ENCODE measurements at places on chromosomes 7 and 10.
A peak's percentile ranks its signal among the peaks of the same experiment; 100 is the strongest.

GRCh38 chr10:58220769-58221451, 46.8 kb downstream of the IPMK start:
- DNase-seq = no peak

DNA sequence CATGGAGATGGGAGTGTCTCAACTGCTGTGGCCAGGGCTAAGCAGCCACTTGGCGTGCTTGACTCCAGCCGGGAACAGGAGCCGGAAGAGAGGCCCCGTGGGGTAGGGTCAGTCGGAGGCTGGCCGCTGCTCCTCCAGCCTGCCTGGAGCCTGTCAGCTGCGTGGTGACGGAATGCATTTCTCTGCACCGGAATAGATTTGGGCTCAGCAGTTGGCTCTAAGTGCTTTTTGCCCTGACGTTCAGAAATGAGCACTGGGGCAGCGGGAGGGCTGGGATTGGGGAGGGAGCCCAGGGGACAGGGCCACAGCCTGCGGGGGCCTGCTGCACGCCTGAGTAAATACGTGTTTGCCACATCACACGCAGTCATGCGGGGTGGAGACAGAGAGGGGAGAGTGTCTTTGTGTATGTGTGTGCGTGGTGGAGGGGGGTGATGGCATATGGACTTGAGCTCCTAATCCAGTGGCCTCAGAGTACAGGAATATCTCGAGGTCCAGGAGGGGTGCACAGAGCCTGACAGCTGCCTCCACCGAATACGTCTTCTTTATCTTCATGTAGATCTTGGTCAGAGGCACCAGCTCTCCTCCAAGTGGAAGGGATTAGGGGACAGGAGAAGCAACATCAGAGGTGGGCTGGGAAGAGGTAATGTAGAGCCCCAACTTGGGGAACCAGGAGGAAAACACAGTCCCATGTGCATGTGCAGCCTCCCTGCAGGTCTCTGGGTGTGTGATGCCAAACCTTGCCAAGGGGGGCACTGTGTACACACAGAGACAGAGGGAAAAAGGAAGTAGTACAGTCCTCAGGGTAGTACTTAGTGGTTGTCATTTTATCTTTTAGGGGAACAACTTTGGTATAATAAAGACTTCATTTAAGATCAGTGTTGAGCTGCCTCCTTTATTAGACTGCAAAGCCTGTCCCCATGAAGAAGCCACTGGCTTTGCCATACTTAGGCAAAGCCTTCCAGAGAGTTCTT, 151.4 kb downstream of the CDH23 start:
- DNase-seq = no peak

GRCh38 chr10:99467236-99467999, 37.0 kb upstream of the GOT1 start:
- DNase-seq = no peak

- DNase-seq = no peak
Observed at GRCh38 chr10:125231116-125231812, 70.9 kb upstream of the CTBP2 start.

GRCh38 chr7:139960157-139960556, 102.6 kb downstream of the PARP12 start:
- no peak for DNase-seq

DNA sequence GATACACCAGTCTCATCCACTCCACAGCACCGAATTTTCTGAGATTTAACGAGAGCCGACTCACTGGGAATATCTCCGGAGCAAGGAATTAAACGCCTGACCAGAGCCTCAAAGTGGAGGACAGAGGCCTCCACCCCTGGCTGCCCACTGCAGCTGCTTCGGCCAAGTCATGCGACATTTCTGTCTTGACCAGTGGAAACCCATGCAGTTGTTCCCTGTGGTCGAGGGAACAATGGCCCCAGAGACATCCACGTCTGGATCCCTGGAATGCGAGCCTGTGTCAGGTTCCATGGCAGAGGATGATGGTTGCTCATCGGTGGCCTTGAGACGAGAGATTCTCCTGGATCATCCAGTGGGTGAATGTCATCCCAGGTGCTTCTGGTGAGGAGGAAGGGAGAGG, 65.7 kb upstream of the INSIG1 start:
- DNase-seq = no peak

- DNase-seq = no peak
Observed at GRCh38 chr7:47217086-47217485, 364.8 kb downstream of the TNS3 start.

DNA sequence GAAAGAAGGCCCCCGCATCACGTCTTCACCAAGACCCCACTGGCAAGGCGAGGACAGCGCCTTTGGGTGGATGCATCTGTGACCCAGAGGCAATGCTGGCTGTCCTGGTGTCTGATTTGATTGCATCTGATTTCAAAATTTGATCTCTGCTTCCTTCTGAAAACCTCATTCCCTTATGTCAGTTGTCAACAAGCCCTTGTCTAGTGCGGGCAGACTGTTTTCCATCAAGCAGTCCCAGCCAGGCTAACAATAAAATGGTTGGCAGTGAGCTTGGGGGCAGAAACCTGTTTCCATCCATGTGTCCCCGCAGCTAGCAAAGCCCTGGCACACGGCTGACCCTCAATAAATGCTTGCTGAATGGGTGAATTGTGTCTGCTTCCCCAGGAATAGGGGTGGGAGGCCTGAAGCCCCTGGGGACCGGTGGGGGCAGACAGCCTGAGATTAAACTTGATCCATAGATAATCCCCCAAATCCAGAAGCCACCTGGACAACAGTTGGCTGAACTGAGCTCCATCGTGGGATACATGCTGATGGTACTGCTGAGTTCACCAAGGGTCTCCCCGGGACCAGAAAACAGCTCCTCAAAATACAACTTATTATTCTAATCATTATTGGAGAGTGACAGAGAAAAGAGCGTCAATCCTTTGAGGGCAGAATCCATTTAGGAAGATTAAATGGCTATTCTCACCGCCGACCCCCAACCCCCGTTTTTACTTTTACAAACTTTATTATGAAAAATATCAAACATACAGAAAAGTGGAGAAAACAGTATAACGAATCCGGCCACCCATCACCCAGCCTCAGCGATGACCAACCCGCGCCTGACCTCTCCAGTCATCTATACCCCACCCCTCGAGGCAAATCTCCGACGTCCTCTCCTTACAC, 912 bp upstream of the DUSP5 start:
- no peak for DNase-seq

- DNase-seq = no peak
Observed at GRCh38 chr7:119572541-119572940, 700.4 kb upstream of the KCND2 start.

GRCh38 chr7:101420436-101420835, 57.8 kb downstream of the COL26A1 start:
- no peak for DNase-seq

DNA sequence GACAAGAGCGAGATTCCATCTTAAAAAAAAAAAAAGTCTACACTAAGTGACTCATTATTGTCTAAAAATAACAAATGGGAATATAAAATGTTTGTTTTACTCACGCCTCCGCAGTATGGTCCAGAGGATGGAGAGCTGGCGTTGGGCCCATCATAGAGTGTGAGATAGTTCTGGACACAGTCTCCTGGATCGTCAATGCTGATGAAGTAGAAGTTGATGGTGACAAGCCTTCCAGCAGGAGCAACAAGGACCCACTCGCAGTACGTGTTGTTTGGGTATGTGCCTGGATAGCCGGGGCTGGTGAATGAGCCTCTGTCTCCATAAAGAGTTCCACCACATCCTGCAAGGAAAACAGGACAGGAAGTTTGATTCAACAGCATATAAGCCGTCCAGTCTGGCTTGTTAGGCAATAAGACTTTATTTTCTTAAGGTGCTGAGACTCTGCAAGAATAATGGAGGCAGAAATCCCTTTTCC, 11.5 kb upstream of the RSU1 start:
- no peak for DNase-seq

DNA sequence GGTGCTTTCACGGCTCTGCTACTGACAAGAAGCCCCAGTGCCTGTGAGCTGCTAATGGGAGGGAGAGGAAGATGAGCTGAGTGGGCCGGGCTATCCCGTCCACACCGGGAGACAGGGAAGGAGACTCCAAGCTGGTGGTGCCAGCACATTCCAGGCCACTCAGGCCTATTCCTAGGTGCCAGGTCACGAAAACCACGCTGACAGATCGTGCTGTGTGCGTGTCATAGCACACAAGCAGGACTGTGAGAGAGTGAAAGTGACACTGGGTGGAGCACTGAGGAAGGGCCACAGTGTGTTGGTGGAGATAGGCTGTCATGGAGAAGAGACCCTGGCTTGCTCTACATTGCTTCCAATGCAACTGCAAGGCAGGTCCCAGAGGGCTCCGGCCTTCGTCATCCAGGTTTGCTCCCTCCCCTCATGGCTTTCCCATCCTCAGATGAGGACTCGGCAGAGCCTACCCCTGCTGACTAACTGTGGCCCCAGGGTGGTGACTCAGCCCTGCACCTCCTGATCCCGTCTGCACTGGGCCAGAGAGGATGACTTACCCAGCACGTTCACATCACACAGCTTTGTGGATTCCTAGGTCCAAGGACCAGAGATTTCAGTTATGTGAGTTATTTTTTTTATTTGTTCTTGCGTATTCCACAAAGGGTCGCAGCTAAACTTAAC, 167.3 kb downstream of the EGFR start:
- DNase-seq = no peak

DNA sequence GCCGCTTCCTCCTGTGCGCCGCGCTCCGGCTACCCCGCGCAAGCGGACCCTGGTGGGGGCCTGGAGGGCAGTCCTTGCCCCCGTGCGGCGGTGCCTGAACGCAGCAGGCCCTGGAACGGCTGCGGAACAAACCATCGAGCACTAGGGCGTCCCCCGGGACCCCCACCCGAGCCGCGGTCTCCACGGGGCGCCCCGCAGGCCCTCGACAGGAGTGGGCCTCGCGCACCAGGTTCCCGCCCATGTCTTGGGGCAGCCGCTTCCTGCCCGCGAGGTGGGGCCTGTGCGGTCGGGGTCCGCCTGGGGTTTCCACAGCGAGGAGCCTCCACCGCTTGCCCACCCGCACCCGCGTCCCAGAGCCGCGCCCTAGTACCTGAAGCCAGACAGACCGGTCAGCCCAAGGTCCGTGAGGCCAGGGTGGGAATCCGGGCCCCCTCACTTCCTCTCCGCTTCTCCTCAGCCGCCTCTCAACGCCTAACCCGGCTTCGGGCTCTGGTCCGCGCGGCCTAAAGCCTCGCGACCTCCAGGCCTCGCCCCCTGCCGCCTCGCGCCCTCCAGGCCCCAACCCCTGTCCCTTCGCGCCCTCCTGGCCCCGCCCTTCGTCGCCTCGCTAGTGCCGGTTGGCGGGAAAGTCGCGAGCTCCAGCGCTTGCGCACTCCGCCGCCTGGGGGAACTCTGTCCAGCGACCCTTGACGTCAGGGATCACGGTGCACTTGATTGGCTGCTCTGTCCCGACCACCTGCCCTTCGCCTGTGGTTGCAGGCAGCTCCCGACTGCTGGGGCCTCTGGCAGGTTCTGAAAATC, 7.0 kb upstream of the GBX1 start:
- peak; percentile 31 for DNase-seq

- DNase-seq = no peak
Observed at GRCh38 chr7:152597507-152597906, 78.4 kb downstream of the XRCC2 start.

DNA sequence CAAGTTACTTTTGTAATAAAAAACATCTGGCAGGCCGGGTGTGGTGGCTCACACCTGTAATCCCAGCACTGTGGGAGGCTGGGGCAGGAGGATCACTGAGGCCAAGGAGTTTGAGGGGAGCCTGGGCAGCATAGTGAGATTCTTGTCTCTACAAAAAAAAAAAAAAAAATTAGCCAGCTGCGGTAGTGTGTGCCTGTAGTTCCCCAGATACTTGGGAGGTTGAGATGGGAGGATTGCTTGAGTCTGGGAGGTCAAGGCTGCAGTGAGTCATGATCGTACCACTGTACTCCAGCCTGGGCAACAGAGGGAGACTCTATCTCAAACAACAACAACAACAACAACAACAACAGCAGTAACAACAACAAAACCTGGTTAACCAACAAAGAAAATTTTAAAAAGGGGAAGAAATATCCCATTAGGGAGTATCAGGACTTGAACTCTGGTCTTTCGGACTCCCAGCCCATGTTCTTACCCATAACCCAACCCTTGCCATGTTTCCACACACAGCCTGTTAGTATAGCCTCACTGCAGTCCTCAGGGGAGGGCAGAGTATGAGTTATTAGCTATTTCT, 17.2 kb downstream of the PALD1 start:
- no peak for DNase-seq

GRCh38 chr7:92461027-92462003, 14.0 kb downstream of the GATAD1 start:
- DNase-seq = peak; percentile 20

DNA sequence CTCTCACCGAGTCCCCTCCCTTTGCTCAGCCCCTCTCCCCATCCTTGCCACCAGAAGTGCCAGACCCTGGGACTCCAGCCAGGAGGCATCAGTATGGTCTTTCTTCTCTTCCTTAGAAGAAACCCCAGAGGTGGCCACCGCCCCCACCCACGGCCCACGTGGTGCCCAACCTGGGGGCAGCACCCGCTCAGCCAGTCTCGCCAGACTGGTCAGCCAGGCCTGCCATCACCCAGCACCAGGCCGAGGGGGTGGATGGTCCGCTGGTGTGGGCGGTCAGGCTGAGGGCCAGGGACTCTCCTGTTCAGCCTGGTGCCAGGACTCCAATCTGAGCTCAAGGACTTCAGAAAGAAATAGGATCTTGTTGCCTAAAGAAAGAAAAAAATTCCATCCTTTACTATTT, 5.8 kb upstream of the CLDN4 start:
- no peak for DNase-seq

GRCh38 chr10:131773370-131774343, 127.2 kb upstream of the PPP2R2D start:
- DNase-seq = no peak

- DNase-seq = peak; percentile 23
Observed at GRCh38 chr10:119270762-119271366, 63.5 kb downstream of the GRK5 start.

Data from activated naive CD4-positive, alpha-beta T cell treated with anti-CD3 and anti-CD28 coated beads, Interleukin-2, amount 50 U/mL, for 16 hours (primary cell).